ENCODE measurements at places on chromosomes 2 and 18. TPM values are rescaled to one million over a fixed set of nuclear protein-coding genes. Genes with fewer than 3 reads are reported as not detected.

The ST8SIA3 gene
- not detected for polyA plus RNA-seq

- no peak for DNase-seq
Observed at GRCh38 chr2:176876493-176877103, 336.0 kb upstream of the HNRNPA3 start.

The CMPK2 gene
- polyA plus RNA-seq: 2.0 TPM

The LCT gene
- not detected for polyA plus RNA-seq

DNA sequence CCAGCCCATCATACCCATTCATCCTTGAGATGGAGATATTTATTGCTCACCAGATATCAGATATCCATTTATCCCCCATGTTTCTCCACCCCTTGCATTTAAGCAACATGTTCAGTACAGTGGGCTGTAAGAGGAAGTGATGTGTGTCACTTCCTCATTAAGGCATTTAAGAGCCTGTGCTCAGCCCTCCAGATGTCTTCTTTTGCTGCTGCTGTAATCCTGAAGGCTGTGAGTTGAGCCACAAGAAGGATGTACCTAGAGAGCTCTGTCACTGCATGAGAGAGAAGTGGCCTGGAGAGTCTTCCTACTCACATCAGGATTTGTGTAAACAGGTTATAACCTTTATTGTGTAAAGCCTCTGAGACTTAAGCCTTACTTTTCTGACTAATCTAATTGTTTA is 151.8 kb upstream of the UNC80 start:
- DNase-seq: no peak

The MAPRE2 gene
- 138 TPM for polyA plus RNA-seq

- no peak for DNase-seq
Observed at GRCh38 chr2:72819501-72819900, 6.3 kb downstream of the EXOC6B start.
